ENCODE measurements at places on chromosomes 1 and 21. TPM values are rescaled to one million over a fixed set of nuclear protein-coding genes. Genes with fewer than 3 reads are reported as not detected.
A peak's percentile ranks its signal among the peaks of the same experiment; 100 is the strongest.

DNA sequence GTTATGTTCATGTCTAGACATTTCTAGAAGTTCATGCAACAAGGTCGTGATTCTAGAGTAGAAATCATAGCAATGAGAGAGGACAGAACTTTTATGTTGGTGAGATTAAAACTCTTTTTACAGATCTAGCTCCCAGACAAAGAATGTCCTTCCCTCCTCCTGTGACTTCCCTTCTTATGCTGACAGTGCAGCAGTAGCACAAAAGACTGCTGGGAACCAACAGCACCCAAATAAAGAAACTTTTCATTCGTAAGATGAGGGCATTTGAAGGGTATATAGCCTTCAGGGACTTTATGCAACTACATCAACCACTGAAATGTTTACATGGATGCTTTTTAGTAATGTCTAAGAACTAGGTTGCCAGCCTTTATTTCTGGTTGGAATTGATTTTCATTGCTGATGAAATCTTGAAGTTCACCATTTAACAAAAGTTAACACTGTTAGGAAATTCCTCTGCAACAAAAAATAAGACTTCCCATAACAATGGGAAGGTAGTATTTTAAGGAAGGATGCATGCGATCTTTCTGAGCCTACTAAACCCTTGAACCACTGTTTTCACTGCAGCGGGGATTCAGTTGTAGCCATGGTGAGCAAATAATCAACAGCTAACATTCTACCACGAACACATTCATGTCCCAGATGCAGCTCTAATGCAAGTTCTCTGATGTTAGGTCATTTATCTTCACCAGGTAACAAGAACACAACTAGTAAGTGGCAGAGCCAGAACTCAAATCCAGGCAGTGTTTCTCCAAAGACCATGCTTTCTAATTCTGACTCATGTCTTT, 672.8 kb downstream of the PTPRC start:
- no peak for DNase-seq

GRCh38 chr1:165010418-165011070, 346.0 kb downstream of the LMX1A start:
- DNase-seq = no peak

DNA sequence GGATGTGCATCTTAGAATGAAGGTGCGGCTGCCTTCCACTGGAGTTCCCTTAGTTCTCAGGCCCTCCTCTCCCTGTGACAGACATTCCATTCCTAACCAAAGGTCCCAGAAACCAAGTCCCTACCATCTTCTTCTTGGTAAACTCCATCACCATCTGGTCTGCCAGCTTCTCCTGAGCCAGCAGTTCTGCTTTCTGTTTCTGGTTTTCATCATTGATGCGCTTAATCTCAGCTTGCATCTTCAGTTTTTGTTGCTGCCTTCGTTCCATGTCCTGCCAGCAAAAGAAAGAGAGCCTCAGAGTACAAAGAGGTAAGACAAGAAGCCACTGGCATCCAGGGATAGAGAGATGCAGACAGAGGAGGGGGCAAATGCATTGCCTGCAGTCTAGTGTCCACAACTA, 18.0 kb upstream of the VSIG8 start:
- no peak for DNase-seq

- DNase-seq = no peak
These were observed 2.7 kb downstream of the PSMG1 start for GRCh38 chr21:39180429-39181019.

- DNase-seq = peak; percentile 86
These were observed at the start of gene TMEM63A for GRCh38 chr1:225881959-225882693. TMEM63A (minus strand) TSS chr1:225882380; CDS start chr1:225877580, 4,800 bp downstream.

ADORA3 gene
- polyA plus RNA-seq = 0.39 TPM

CCDC17 gene
- not detected for polyA plus RNA-seq

DNA sequence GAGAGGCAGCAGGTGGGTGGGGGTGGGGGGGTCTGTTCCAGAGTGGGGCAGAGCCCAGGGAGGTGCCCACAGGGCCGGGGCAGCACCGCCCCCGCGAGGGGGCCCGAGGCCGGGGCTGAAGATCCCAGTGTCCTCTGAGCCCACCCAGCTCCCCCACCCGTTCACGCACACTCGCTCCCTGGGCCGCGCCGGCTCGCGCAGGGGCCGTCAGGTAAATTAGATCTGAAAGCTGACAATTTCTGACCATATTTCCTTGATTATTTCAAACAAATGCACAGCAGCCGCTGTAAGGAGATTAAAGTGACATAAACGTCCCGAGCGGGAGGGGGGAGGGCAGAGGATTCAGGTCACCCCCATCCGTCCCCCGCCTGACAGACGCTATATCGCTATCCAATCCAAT, 118.0 kb downstream of the CASZ1 start:
- DNase-seq = no peak

TLR5 gene
- polyA plus RNA-seq = 0.42 TPM

DNA sequence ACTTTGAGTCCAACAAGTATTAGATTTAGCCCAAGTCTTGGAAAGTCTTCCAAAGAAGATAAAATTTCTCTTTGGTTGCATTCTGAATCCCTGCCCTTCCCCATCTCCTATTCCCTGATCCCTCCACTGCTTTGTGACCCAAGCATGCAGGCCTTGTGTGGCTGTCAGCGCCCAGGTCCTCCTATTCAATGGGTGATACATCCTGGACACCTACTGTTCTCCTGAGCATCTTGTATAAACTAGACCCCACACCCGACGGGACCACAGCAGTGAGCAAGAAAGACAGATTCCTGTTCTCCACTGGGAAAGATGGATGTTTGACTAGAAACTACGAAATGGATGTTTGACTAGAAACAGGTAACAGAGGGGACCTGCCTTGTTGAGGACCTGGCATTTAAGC, 136.6 kb downstream of the KIF26B start:
- DNase-seq = no peak

DNA sequence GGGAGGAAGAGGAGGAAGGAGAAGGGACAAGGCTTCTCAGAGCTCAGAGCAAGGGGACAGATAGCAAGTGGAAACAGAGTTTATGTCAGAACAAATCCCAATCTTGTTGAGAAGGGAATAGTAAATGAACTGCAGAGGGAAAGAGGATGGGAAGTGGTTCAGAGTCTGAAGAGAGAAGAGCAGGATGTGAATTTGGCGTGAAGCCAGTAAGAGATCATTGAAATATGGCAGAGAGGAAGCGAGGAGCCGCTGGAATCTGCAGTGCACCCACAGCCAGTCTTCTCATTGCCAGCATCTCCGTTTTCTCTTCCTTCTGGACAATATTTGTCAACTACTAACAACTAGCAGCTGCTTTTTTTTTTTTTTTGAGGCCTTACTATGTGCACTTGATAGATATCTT, 19.1 kb downstream of the OLFML3 start:
- no peak for DNase-seq

CD48 gene
- polyA plus RNA-seq = 133 TPM

DNA sequence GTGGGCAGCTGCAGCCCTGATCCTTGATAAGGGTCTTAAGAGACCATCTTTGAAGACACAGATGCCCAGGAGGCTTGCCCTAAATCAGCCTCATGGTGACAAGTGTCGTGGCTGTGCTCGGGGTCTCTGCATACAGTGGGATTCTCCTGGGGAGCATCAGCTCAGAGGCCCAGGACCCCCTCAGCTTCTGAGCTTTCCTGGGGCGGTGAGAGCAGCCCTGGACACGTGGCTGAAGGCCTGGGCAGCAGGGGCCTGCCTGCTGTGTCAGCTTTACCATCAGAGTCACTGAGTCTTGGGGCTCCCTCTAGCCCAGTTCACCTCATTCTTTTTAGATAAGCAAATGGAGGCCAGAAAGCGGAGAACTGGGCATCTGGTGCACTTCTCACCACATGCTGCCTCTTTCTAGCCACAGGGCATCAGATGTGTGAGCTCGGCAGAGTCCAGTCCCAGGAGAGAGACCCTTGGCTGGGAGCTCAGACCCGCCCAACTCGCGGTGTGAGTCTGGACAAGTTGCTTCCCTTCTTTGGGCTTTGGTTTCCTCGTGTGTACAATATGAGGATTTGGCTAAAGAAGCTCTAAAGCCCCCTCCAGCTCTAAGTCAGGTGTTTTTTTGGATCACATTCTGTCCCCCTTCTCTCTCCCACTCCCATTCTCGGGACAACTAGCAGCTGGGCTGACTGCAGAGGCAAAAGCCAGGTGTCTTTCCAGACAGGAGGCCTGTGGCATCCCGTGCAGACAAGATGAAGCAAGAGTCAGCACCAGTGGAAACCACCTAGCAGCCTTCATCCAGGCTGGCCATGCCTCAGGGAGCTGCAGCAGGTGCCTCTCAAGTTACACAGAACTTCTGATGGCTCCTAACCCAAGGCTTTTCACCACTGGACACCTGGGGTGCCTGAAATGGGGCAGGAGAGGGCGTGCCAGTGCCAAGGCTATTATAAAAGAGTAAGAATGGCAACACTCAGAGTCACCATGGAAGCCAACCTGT, 119.1 kb downstream of the KCNN3 start:
- DNase-seq = no peak

DNA sequence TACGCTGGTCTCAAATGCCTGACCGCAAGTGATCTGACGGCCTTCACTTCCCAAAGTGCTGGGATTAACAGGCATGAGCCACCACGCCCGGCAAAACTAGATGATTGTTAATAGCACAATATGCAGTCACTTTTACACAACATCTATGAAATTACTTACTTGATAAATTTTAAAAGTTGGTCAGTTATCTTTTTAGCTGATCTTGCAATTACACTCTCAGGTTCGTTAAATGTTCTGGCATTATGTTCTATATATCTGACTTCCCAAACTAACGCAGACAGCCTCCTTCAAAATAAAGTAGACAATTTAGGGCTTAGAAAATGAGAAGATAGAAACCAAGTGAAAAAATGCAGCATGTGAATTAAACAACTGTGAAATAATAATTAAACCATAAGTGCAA, 31.8 kb upstream of the PSMG1 start:
- no peak for DNase-seq

DNA sequence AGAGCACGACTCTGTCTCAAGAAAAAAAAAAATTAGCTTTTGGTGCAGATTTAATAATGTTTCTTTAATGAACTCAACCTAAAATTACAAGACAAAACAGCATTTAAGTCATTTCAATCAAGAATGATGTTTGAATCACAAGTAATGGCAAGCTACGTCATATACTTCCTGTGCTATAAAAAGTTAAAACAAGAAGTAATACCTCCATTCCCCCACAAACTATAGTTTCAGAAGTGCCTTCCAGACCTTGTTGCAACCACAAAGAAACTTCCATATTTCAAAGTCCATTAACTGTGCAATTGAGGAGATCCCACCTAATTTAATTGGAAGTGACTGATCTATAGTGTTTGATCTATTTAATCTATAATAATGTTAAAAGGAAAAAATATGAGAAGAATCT, 15.1 kb downstream of the NRDC start:
- DNase-seq = peak; percentile 68

LAD1 gene
- not detected for polyA plus RNA-seq

DNA sequence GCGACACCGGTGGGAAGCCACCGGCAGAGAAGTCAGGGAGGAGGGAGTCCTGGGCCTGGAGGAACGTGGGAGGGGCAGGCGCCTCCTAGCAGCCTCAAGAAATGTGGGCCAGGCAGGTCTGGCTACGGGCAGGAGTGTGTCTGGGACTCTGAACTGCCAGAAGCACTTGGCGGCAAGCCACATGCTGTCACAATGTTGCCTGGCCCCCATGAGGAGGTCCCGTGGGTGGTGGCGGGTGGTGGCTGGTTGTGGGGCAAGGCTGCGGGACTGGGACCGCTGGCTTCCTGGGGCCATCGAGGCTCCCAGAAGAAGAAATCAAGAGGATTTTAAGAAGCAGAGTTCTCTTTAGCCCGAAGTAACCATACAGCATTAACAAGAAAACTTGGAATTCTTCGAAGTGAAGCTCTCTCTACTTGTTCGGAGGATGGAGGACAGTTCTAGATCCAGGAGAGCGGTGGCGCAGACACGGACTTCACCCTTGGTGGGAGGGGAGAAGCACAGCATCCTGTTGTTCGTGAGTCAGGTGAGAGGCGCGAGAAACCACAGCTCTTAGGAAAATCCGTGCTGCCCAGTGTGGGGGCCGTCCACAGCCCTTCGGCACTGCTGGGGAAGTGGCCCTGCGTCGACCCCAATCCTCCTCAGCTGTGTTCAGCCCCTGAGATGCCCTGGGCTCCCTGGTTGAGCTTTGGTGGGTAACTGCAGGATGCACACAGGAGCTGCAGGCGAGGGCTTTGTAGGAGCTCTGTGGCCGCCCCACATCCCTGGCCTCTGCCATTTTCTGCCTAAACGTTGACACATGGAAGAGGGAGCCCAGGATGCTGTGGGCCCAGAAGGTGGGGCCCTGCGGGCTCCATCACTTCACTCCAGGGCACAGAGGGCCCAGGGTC, 12.4 kb downstream of the SKI start:
- DNase-seq = no peak

CTSK gene
- polyA plus RNA-seq = 0.35 TPM

DNA sequence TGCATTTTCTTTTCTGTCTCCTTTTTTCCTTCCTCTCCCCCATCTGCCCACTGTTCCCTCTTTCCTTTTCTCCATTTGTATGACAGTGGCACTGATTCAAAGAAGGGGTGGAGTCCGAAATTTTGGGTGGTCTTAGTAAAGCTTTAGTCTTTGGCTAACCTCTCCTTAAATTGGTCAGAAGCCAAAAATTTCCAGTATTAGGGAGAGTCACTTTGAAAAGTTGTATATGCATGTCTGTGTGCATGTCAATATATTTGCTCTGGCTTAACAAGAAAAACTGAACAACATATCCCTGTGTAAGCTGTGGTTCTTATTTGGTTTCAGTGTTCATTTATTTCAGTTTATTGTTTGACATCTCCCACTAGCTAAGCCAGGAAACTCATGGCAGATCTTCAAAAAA, 314.8 kb upstream of the CXADR start:
- DNase-seq = no peak

DNA sequence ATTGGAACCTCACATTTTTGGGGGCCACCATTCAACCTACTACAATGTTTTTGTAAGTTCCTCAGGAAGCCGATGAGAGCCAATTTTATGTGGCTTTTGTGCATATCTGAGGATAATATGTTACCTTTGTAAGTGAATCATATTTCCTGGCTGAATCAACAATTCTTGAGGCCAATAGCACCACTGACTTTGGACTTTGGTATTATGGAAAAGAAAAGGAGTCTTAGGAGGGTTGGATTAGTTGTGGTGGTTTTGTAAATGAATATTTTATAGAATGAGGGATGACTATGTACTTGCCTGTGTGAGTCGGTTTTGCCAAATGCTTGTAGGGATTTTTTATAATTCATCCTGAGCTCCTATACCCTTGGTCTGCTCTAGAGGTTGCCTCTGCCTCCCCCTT, 181.5 kb upstream of the HMGB4 start:
- DNase-seq = no peak

DNA sequence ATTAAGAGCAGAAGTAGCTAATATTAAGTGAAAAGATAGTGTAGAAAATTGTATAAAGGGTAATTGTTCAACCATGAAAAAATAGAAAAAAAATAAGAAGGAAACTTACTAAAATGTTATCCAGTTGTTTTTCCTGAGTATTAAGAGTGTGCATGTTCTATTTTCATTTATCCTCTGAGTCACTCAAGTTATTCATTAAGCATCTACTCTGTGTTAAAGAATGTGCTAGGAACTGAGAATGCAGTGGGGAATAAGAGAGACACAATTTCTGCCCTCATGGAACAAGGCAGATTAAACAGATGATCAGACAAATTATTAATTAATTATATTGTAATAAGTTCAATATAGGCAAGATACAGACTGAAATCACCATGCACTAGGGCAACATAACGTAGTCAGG, 10.8 kb upstream of the PIGK start:
- DNase-seq = no peak

KCNT2 gene
- polyA plus RNA-seq = not detected

Measured in naive B cell (primary cell).